ENCODE measurements at places on chromosomes 4 and X.

DNA sequence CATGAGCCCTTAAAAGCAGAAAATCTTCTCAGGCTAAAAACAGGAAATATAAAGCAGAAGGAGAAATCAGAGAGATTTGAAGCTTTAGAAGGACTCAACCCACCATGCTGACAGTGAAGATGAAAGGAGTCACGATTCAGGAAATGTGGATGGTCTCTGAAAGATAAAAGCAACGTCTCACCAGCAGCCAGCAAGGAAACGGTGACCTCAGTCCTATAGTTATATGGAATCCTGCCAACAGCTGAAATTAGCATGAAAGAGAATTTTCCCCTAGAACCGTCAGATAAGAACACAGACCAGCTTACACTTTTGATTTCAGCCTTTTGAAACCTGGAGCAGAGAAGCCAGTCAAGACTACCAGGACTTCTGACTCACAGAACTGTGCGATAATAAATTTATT, 715.7 kb upstream of the HTR2C start:
- DNase-seq = no peak

- no peak for DNase-seq
Observed at GRCh38 chr4:184653650-184654049, 4.1 kb downstream of the PRIMPOL start.

GRCh38 chr4:169215656-169216055, 55.1 kb downstream of the SH3RF1 start:
- no peak for DNase-seq

- no peak for DNase-seq
Observed at GRCh38 chr4:78155616-78156105, 98.5 kb downstream of the FRAS1 start.

DNA sequence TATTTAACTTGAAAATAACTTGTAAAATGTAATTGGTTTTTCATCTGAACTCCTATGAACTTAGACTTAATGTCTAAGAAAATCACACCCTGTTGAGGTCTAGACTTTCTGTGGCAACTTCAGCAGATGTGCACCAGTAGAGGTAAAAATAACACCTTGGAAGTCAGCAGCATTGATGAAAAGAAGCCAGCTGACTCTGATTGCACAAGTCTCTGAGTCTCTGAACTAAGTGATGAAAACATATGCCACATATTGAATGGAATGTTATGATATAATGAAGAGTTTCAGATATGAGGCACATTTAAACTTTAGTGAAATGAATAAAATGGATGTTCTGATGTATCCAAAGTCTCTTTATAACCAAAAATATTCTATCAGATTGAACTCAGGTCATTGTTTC, 155.4 kb downstream of the GPM6A start:
- no peak for DNase-seq

- no peak for DNase-seq
Observed at GRCh38 chr4:183072176-183072575, 26.9 kb upstream of the WWC2 start.

- DNase-seq = no peak
Observed at GRCh38 chr4:52372269-52372668, 286.8 kb downstream of the USP46 start.

DNA sequence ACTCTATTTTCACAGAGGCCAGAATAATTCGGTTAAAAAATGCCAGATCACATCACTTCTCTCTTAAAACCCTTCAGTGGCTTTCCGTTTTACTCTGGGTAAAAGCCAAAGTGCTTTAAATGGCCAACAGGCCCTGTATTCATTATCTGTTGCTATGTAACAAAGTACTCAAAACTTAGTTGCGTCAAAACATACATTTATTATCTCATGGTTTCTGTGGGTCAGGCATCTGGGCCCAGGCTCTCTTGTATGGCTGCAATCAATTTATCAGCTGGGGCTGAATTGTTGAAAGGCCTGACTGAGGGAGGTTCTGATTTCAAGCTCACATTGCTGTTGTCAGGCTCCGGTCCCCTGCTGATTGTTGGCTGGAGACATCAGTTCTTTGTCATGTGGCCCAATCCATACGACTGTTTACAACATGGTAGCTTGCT, 72.7 kb upstream of the H2AZ1 start:
- DNase-seq = no peak

GRCh38 chr4:187071946-187072600, 348.4 kb upstream of the FAT1 start:
- no peak for DNase-seq

DNA sequence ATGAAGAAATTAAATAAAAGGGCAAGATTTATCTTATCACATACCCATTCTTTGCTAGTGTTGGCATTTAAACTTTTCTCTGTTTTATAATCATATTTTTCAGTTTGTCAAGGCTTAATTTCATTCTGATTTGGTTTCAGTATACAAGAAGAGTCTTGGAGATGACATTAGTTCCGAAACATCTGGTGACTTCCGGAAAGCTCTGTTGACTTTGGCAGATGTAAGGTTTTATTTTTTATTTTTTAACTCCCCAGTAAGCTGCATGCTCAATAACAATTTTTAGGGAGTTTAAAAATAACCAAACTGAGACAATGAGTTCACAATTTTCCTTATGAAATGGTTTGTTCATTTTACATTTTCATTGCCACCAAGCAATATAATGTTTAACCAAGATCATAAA, 39.8 kb downstream of the ANXA3 start:
- no peak for DNase-seq

GRCh38 chrX:39331082-39331704, 529.9 kb downstream of the MID1IP1 start:
- no peak for DNase-seq

DNA sequence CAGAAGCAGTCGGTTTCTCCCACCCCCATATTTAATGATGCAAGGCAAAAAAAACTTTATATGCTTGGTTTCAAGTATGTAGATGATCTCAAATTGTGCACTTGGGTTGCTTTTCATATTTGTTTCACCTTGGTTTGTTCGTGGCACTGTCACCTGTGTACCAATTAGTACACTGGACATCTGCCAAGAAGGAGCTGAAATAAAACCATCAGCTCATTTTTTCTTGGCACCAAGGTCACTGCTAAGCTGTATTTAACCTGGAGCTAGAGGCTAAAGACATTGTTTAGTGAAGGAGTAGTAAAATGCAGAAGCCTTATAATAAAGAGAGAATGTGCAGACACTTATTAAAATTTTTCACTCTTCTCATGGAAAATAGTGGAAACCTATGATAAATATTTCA, 430.8 kb downstream of the ARHGAP24 start:
- DNase-seq = no peak
